ENCODE measurements at places on chromosomes 11 and 22. TPM values are rescaled to one million over a fixed set of nuclear protein-coding genes. Genes with fewer than 3 reads are reported as not detected.

Gene USP2
- 0.88 TPM for total RNA-seq

Gene APOA1
- total RNA-seq = 10.4 TPM

Gene TBX1
- not detected for total RNA-seq

Gene CCDC73
- total RNA-seq = not detected

Gene LRRN4CL
- total RNA-seq = 0.23 TPM

Gene MUC6
- not detected for total RNA-seq

Gene MMP8
- total RNA-seq = 1.5 TPM

Gene RHOD
- 10.1 TPM for total RNA-seq

Gene PACSIN3
- 15.7 TPM for total RNA-seq

Gene F2
- not detected for total RNA-seq

Gene LRRC32
- total RNA-seq = 59.0 TPM

Gene MEI1
- 0.28 TPM for total RNA-seq

Gene FOLR1
- not detected for total RNA-seq

Gene MMP11
- total RNA-seq = 15.4 TPM

Gene TMEM45B
- total RNA-seq = not detected

Gene OR52I1
- total RNA-seq = not detected

Gene SLC22A6
- total RNA-seq = not detected

Gene RBMXL2
- total RNA-seq = not detected

Gene MS4A12
- not detected for total RNA-seq

Gene RAG2
- not detected for total RNA-seq

Gene SPDYC
- total RNA-seq = not detected

Gene IGHMBP2
- total RNA-seq = 7.4 TPM

Gene SYT9
- 0.05 TPM for total RNA-seq

Gene ZNF215
- 6.1 TPM for total RNA-seq

Gene OR52E8
- not detected for total RNA-seq

Gene UPK3A
- total RNA-seq = not detected

Gene MMP10
- 1.3 TPM for total RNA-seq

Gene CWF19L2
- 11.9 TPM for total RNA-seq

Gene PDGFD
- total RNA-seq = 0.83 TPM

Gene TRIM49
- total RNA-seq = not detected

Gene PHF21B
- total RNA-seq = not detected

Gene CEP126
- 0.89 TPM for total RNA-seq

Gene OR51B4
- not detected for total RNA-seq

Gene SCGB1C1
- not detected for total RNA-seq

Gene LSP1
- total RNA-seq = 2.7 TPM

Gene OVOL1
- not detected for total RNA-seq

Gene SLC22A12
- not detected for total RNA-seq

Gene CRACR2B
- 1.2 TPM for total RNA-seq

Gene SEC14L6
- 0.23 TPM for total RNA-seq

Gene APIP
- 32.4 TPM for total RNA-seq

Gene CLMP
- 111 TPM for total RNA-seq

Gene C11orf87
- under 0.01 TPM for total RNA-seq

Gene OR5T3
- total RNA-seq = not detected

Gene KCNJ5
- not detected for total RNA-seq

Gene UBQLNL
- total RNA-seq = 0.05 TPM

Gene UQCC3
- 6.8 TPM for total RNA-seq

Gene TBX10
- total RNA-seq = not detected

Gene SYT7
- total RNA-seq = 0.59 TPM

Gene OPCML
- 0.89 TPM for total RNA-seq

Gene HPX
- total RNA-seq = 0.30 TPM

Gene CHRNA10
- 0.59 TPM for total RNA-seq

Gene YPEL1
- 0.37 TPM for total RNA-seq

Gene BDNF
- total RNA-seq = 26.4 TPM

Gene GUCY1A2
- 0.18 TPM for total RNA-seq

Gene OR5M8
- total RNA-seq = not detected

Data from smooth muscle cell of the umbilical artery (primary cell).